ENCODE measurements at places on chromosomes 3 and 15.

DNA sequence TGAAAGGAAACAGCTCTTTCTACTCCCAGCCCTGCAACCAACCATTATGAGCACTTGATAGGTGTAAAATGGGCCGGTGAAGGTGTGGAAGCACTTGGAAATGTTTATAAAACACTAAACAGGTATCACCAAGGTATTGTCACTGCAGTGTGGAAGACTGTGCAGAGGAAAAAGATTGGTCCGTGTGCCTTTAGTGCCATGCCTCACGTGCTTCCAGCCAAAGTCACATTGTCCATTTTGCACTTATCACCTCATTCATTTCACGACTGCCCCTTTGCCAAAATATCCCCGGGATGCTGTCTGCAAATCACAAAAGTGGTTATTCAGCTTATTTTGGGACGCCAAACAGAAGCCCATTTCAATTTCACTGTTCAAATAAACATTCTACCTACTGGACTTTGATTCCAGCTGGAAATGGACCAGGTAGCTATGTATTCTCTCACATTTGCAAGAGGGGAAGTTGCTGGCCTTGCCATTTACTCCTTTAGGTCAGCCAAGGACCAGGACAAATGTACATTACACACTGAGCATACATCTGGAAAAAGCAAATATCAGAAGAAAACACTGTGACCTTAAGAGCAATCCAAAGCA is 58.4 kb downstream of the ARRDC4 start:
- no peak for DNase-seq

DNA sequence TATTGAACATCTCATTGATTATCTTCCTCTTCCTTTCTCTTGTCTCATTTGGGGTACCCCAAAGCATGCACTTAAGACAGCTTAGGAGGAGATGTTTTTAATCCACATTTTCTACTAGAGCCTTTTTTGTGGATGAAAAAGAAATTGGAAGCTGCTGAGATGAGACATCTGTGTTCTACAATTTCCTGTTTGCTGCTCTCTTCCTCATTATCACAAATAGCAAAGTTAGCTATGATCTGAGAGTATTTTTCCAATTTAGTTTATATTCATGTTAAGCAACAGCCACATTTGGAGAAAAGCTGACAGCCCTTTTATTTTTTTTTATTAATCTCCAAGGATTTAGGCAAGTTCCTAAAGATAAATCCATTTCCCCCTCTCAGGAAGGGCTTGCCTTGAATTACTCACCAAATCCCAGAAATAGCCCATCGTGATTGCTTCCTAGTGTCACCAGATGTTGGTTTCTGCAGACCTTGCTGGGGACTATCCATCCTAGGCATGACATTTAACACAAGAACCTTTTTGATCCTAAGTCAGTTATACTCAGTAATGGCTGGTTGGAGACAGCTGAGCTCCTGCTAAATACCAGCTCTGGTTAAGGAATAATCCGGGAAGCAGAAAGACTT is 70.8 kb upstream of the FILIP1L start:
- DNase-seq, result no peak

GRCh38 chr3:197381371-197381770 is 83.0 kb upstream of the DLG1 start:
- no peak for DNase-seq

- DNase-seq, result no peak
Measured at GRCh38 chr3:38587548-38588131, 61.8 kb downstream of the SCN5A start.

DNA sequence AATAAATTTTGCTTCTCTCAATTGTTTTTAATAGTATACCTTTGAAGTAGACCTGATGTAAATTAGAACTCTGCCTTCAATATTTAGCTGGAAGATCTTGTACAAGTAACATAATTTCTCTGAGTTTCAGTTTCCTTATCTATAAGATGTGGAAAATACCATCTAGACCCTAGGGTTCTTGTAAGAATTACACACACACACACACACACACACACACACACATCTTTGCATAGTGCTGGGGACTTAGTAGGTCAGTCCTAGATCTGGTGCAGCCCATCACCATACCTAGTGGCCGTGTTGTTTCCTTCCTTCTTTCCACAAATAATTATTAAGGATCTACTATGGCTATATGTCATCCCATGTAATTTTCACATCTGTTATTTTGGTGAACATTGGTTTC is 11.0 kb downstream of the TRAT1 start:
- no peak for DNase-seq
